ENCODE measurements at places on chromosomes 4 and X.

- DNase-seq = no peak
Measured at GRCh38 chr4:67909905-67910584, 26.2 kb upstream of the TMPRSS11D start.

DNA sequence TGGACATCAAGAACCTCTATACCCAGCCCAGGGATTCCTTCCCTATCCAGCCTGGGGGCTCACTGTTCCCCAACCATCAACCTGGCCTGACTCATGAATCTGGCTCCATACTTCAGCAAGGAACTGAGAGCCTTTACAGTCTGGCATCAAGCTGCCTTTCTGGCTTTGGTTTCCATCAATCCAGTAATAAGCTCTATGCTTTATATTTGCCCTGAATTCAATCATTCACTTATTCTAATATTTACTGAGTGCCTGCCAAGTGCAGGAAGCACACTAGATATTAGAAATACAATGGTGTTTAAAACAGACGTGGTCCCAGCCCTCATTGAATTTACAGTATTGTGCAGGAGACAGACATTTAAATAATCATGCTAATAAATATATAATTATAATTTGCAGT lies 114.8 kb upstream of the PLAC1 start:
- no peak for DNase-seq

DNA sequence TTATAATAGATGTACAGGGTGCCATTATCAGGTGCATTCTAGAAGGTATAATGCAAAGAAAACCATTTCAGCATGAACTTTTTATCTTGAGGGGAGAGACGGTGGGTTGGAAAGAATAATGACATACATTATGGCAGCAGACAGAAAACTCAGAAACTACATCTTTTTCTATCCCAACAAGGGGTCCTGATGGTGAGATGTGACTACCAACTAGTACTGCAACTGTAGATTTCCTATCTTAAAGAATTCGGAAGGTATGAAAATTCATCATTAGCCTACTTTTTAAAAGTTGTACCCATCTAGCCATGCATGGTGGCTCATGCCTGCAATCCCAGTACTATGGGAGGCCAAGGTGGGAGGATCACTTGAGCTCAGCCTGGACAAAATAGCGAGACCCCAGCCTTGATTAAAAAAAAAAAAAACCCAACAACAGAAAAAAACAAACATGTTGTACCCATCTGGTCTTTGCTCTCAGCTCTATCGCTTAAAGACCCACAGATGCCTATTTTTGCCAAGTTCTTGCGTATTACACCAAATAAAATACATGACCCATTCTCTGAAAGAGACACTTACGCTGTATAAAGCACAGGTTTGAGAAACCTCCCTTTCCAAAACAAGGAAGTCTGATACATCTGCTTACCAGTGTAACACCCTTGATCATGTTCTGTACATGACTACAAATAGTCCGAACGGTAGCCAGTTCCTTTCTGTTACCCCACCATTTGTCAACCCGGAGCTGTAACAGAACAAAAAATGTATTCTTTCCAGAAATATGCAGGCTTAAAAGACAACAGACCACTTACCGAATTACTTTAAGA lies 1.6 kb downstream of the RPL9 start:
- DNase-seq = no peak

DNA sequence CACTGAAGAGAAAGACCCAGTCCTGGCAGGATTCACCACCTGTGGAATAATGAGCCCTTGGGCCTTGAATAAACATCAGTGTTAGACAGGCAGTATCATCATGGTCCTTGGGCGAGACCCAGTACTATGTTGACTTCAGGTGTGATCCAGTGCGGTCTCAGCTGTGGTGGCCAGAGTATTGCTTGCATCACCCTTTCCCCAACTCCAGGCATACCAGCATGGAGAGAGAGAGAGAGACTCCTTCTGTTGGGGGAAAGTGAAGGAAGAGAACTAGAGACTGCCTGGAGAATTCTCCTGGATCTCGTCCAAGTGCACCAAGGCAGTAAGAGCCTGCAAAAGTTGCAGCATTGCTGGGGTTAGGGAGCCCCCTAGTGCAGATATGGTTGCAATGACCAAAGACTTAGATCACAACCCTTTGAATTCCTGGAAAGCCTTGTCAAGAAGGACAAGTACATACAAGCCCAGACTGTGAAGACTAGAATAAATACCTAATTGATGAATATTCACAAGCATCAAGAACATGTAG lies 61.1 kb upstream of the VAMP7 start:
- DNase-seq = peak; percentile 20

DNA sequence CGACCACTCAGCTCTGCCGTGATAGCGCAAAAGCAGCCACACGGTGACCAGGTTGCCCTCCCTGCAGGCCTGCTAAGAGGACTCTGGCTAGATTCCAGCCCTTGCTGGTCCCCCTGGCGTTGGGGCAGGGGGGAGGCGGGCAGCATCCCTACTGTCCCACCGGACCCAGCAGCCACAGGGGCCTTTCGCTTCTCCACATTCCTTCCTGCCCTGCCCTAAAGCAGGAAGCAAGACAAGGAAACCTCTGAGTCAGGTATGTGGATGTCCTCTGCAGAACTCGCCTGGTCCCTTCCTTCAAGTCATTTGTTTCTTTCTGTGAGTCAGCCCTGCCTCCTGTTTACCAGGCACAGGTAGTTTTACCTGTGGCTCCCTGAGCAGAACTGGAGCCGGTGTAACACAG lies 60.2 kb upstream of the CLDN34 start:
- DNase-seq = no peak

GRCh38 chr4:1201851-1202525 lies 29.6 kb upstream of the SPON2 start:
- no peak for DNase-seq

- DNase-seq = no peak
Measured at GRCh38 chrX:39253551-39253950, 452.3 kb downstream of the MID1IP1 start.

- DNase-seq = no peak
Measured at GRCh38 chr4:74267998-74268606, 40.2 kb upstream of the EPGN start.

- DNase-seq = no peak
Measured at GRCh38 chr4:150609131-150609530, 27.2 kb downstream of the MAB21L2 start.

- no peak for DNase-seq
Measured at GRCh38 chrX:38156838-38157237, 63.8 kb downstream of the SRPX start.

GRCh38 chr4:182185491-182185890 lies 57.7 kb upstream of the TENM3 start:
- no peak for DNase-seq

DNA sequence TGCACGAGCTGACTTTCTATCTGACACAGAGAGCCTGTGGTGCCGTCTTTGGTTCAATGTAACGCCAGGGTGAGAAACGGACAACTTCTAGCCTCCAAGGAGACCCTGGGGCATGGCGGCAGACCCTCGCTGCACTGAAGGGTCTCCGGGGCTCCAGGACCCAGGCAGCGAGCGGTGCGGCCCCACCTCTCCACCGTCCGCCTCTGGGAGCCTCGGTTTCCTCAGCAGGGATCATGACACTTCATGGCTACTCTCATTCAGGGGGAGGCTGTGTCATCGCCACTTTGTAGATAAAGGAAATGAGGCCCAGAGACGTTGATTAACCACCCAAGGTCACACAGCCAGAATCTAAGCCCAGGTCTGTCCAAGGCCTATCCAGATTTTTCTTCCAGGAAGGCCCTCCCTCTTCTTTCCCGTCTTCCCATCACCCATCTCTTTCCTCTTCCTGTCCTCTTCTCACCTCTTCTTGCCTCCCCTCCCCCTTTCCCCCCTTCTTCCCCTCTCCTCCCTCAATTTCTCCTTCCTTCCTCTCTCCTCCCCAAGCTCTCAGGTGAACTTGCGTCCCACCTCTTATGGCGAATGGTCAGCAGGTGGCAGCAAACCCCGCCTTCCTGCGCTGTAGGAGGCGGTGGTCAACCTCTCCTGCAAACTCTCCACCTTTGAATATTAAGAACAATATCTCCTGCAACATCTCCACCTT lies 69.3 kb upstream of the HMX1 start:
- DNase-seq = no peak

- DNase-seq = no peak
Measured at GRCh38 chr4:165489786-165490185, 111.0 kb downstream of the CPE start.

DNA sequence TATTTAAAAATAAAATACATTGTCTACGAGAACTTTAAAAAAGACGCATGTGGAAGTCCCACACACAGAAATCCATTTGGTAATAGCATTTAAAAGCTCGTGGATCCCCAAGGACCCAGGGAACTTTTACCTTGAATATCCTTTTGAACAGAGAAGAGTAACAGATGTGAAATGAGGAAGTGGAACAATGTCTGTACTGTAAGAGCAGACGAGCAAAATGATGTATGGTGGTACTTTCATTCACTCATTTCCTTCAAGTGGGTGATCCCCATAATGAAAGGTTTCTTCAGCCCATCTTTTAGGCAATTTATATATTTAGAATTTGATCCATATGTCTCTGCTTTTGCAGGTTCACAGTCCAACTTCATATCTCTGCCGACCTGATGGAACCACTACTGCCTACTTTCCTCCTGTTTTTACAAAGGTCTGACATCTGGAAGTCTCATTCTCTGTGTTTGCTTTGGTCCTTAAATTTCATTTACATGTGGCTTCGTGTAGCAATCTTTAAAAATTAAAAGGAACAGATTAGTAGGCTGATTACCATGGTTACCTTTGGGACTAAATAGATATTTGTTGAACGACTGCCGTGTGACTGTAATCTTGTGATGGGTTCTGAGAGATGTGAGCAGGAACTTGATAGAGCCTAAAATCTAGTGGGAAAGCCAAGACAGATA lies 188.4 kb downstream of the PALLD start:
- DNase-seq = no peak

Data from NCI-H187 treated with DMSO at 0.1 percent for 48 hours (cell line).